ENCODE measurements at places on chromosomes 5 and 9.

DNA sequence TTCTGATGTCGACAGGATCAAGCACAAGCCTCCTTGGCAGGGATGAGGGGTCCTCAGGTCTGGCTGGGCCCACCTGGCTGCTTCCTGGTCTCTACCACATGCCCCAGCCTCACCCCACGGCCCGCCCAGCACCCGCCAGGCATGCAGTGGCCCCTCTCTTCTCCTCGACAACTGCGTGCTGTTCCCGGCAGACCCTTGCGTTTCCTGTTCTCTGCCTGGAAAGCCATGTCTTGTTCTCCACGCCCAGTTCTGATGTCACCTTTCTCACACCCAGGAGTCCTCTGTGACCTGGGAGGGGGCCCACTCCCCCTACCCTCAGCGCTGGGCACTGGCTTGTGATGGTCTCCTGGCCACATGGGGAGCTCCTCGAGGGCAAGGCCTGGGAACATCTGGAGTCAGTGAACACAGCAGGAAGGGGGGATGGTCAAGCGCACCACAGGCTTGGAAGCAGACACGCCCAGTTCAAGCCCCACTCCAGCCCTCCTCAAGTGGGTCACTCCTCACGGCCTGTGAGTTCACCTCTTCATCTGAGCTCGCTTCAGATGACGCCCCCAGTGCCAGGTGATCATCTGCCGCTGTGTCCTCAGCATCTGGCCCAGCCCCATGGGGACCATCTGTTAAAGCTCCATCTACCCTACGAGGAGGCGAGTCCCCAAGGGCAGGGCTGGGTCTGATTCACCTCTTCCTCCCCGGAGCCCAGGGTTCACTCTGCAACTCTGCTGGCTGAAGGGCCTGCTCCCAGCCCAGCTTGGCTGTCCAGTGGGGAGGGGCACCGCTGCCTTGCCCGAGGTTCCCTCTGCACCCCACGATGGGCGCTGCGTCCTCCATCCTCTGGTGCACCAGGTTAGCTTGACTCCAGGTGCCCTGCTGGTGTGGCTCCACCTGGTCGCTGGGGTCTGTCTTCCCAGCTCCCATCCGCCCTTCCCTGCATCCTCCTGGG is 133.2 kb upstream of the PHYKPL start:
- no peak for DNase-seq

DNA sequence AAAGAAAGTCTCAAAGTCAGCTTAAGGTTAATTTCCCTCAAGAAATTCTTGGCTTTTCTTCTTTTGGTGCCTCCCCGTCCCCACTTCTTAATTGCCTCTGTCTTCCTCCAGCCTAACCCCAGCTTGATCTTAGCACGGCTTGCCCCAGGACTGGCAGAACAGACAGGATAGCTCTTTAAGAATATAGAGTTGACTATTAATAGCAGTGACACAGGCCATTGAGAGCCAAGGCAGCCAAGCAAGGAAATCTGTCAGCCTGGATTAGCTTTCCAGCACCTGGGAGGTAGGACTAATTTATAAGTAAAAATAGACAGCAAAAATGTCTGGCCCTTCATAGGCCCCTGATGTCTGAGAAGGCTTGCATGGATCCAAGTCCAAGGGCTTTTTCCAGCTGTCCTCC is 384.6 kb upstream of the SLC30A5 start:
- no peak for DNase-seq

DNA sequence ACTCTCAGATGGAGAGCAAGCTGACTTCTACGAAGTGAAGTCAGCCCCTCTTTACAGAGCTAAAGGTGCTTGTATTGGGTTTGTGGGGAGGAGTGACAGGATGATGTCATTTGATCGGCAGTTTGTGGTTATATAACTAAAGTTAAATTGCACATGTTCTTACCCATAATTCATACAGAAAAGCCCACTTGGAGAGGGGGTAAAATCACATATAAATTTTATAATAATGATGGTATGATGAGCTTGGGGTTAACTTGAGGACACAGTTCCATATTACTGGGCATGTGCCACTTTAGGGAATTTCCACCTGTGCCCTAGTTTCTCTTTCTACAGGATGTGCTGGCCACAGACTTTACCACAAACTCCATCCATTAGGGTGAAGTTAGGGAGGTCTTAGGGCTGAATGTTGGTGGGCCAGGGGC is 1178.6 kb upstream of the CDH9 start:
- no peak for DNase-seq

DNA sequence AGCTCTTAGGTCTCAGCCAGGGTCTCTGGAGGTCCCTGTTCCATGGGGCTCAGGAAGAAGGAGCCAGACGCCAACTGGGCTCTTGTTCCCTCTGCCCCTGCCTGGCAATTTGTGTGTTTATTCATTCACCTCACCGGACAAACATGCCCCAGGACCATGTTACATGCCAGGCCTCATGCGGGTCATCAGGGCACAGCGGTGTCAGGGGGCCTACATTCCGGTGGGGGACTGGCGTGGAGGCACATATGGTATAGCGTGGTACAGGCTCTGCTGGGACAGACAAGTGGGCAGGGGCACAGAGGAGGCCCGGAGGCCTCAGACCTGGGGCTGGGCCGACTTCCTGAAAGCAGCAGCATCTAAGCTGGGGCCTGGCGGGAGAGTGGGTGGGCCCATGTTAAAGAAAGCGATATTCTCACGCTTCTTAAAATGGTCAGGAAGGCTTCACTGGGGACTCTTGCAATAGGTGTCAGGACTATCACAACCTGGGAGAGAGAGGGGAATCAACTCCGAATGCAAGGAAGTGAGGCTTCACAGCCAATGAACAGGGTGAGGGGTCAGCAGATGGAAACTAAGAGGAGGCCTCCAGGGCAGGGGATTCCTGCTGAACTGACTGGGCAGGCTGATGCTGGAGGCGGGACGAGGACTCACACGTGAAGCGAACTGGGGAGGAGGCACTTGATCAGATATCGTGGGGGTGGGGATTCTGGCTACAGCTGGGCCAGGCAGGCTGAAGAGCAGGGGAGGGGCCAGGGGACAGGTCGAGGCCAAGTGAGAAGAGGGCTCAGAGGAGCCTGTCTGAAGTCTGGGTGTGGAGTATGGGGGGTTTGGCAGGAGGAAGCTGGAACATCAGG is 41.9 kb downstream of the NCS1 start:
- DNase-seq = no peak

DNA sequence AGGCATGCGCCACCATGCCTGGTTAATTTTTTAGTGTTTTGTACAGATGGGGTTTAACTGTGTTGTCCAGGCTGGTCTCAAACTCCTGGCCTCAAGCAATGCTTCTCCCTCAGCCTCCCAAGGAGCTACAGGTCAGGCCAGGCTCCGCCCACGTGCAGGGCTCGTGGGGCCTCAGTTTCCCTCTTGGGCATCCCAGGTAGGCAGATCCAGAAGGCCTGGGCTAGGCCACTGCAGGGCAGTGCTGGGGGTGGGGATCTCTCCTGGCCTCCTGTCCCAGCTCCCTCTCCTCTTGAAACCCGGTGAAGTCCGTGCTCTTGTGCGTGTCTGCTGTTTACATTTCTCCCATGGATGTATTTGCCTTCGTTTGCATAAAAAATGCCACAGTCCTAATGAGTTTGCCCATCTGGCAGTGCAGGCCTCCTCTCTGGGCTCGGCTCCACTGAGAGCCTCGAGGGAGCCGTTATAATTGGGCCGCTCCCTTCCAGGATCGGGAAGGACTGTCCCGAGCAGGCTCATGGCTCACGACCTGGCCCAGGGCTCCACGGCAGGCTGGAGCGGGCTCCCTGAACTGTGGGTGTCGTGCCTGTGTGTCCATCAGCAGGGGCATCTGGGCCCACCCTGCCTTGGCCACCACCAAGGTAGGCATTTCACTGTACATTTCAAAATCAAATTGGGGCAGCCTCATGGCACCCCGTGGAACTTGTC is 52.6 kb upstream of the RUFY1 start:
- no peak for DNase-seq

- peak; percentile 49 for DNase-seq
Observed at GRCh38 chr5:73120222-73121118, at the start of gene TMEM171. TMEM171 (plus strand) TSS chr5:73120575; CDS start chr5:73123374, 2,799 bp downstream.

DNA sequence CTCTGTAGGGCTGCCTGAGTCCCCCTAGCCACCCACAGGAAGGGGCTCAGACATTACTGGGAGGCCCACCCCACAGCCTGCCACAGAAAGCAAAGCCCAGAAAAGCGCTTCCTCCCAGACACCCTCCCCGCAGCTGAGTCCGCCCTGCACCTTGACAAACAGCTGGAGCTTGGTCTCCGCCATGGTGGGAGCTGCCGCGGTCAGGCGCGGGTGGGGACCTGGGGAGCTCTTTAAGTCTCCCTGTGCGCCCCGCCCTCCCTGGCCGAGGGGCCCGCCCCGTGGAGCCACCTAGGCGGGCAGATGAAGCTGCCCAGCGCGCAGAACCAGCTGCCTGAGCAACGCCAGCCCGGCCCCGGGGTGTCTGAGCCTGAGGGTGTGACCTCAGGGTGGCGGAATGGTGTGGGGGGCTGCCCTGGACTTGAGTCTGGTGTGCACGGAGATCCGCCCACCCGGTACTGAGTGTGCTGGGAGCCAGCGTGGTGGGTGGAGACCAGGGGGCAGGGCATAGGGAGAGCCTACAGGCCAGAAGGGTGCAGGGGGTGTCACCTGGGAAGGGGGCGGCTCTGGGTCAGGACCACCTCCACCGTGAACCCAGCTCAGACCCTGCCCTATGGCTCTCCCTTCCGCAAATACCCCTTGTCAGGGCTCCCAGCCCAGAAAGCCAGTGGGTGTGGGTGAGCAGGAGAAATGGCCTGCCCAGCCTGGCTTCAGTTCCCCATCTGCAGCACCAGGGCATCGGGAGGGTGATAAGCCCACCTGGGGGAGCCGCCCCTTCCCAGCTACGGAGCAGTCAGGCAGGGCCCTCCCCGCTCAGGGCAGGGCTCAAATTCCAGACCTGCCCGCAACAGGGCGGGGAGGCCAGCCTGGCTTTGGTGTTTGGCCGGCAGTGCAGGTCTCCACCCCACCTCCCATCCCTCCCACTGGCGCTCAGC is at the start of gene CLIC3:
Gene CLIC3 (minus strand): TSS at position 208 of the 932 bp plus-strand sequence. CDS start 25 bp downstream, at position 183.
- no peak for DNase-seq

GRCh38 chr5:59893429-59894227 is at the start of gene PDE4D:
PDE4D (minus strand) TSS chr5:59893726.
- DNase-seq = peak; percentile 72

- DNase-seq = no peak
Observed at GRCh38 chr9:69674716-69675438, 2.7 kb upstream of the APBA1 start.

GRCh38 chr5:34496260-34496691 is 159.9 kb upstream of the RAI14 start:
- no peak for DNase-seq

GRCh38 chr5:56513141-56513540 is 280.0 kb upstream of the ANKRD55 start:
- DNase-seq = no peak

- DNase-seq = no peak
Observed at GRCh38 chr5:112709416-112709815, 28.3 kb upstream of the APC start.

GRCh38 chr9:111719541-111719940 is 58.1 kb downstream of the GNG10 start:
- DNase-seq = no peak

GRCh38 chr9:36080519-36080918 is 43.8 kb downstream of the RECK start:
- no peak for DNase-seq

- DNase-seq = no peak
Observed at GRCh38 chr5:91271999-91272398, 111.1 kb downstream of the ARRDC3 start.

- DNase-seq = no peak
Observed at GRCh38 chr9:7636838-7637467, 162.6 kb downstream of the DMAC1 start.

GRCh38 chr5:166909926-166910325 is 1381.5 kb upstream of the WWC1 start:
- DNase-seq = no peak

DNA sequence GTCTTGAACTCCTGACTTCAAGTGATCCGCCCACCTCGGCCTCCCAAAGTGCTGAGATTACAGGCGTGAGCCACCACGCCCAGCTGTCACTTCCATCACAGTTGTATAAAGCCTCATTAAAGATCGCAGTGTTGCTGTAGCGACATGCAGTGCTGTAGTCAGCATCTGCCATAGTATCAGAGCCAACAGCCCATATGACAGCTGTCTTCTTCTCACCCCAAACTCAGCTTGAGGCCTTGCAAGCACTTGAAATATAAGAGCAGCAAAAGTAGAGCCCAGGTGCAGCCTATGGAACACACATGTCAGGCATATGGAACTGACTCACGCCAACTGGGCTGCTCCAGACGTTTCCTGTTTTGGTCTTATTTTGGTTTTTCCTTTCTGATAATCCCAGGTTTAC is 167.8 kb downstream of the TRIO start:
- no peak for DNase-seq

DNA sequence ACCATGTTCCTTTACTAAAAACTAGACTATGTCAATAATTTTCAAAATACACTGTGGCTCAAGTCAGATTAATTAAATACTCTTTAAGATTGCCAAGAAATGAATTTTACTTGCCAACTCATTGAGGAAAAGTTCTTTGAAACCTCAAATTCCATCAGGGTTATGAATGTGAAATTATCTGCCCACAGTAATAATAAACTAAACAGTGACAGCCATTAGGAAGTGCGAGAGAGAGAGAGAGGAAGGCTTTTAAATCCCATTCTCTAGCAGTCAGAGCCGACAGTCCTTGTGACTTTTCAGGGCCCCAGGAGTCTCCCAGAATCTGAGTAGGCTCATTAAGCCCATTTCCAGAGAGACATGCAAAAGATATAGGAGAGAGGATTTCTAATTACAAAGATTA is 236.1 kb downstream of the MARCHF11 start:
- DNase-seq = no peak

DNA sequence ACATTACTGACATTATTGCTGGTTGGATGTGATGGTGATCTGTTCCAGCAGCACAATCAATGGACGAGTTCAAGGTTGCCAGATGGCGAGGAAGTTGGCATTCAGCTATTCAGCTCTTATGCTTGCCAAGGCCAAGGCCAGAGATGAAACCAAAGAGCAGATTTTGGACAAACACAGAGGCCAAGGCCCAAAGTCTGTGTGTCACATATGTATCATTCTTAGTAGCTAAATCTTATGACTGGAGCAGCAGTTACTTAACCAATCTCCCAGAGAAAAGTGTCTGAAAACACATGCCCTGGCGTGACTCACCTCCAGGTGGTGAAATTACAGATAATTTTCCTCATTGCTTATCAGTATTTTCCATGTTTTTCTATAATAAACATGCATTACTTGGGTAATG is 189.0 kb upstream of the EGFLAM start:
- DNase-seq = no peak

DNA sequence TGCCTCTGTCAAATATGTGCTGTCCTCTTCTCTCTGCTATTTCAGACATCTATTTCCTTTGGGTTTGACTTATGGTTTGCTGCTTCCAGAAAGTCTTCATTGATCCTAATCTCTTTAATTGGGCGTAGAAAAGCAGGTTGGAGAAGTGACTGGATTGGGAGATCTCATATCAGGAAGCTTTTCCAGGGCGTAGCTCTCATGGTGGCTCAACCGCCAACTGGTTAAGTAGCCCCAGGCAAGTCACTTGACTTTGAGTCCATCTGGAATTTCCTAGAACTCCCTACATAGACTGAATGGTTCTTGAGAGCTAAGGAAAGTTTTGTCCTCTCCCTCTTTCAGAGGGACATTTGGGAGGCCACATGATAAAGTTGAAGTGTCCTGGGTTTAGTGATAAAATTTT is 192.3 kb upstream of the GLRA1 start:
- DNase-seq = no peak

Data from HTR-8/SVneo (cell line).